Stimulated activated CD8-positive, alpha-beta memory T cell treated with anti-CD3 and anti-CD28 coated beads, Interleukin-4, amount 100 ng/mL, for 1 hour (primary cell): ENCODE measurements at places on chromosomes 1 and 21.

- no peak for DNase-seq
Observed at GRCh38 chr1:36053978-36054377, 29.9 kb upstream of the TEKT2 start.

DNA sequence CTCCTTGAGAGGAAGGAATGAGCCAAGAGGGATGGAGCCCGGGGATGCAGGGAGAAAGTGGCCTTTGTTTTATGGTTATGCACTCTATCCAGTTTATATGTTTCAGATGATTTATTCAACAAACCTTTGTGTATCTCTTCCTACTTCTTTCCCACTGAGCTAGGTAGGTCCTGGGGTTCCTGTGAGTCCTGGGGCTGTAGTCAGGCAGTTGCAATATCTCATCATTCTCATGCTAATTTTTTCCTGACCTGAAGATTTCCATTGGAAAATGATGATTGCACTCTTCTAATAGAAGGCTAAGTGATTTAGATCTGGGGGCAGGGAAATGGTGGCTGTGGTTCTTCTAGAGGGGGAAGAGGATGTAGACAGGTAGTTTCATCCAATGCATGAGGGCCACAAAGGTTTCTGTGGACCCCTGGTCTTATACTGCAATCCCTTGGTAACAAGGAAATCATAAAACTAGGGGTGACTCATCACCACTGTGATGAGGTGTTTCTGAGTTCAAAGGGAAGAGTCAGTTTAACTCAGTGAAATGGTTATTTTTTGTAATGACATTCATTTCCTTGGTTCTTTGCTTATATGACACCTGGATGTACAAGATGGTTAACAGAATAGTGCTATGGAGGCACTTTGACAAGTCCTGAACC is 20.2 kb downstream of the B3GALT5 start:
- no peak for DNase-seq

DNA sequence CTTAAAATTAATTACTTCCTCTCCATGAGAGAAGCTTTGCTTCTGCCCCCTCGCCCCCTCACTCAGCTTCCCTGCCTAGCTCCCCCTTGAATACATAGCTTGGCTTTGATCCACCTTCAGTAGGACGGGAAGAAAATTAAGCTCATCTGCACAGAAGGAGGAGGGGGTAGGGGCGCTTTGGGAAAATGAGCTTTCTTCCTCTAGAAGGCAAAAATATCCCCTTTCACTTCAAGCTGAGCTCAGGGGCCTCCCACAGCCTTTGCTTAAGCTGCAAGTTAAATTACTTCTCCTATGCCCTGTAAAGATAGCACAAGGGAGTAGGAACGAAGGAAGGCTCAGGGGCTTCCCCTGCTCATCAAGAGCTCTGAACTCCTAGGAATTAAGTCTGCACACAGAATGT is 65.2 kb upstream of the GOLT1A start:
- DNase-seq, result no peak

DNA sequence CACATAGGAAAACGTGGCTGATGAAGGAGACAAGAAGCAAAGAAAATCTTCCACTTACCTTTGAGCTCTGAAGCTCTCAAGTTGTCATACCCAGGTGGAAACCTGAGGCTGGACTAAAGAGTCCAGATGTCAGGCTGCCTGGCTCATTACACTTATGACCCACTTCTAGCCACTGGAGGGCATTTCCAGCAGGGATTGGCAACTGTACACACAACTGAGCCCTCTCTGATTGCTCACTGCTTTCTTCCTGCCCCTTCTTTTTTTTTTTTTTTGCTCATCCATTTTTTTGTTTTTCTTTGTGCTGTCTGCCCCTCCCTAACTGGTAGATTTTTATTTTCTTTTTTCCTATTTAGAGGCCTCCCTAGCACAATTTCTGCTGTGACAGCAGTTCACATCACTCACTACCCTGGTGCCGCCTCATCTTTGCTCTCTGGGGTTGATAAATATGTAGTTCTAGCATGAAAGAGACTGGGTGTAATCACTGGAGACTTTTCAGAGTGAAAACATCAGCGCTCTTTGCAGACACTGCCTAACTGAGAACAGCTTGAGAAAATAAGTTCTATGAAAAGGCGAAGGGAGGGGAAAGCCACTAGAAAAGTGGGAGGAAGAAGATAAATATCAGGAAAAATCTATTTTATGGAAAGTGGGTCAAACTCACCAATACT is 334.5 kb downstream of the NUF2 start:
- no peak for DNase-seq

DNA sequence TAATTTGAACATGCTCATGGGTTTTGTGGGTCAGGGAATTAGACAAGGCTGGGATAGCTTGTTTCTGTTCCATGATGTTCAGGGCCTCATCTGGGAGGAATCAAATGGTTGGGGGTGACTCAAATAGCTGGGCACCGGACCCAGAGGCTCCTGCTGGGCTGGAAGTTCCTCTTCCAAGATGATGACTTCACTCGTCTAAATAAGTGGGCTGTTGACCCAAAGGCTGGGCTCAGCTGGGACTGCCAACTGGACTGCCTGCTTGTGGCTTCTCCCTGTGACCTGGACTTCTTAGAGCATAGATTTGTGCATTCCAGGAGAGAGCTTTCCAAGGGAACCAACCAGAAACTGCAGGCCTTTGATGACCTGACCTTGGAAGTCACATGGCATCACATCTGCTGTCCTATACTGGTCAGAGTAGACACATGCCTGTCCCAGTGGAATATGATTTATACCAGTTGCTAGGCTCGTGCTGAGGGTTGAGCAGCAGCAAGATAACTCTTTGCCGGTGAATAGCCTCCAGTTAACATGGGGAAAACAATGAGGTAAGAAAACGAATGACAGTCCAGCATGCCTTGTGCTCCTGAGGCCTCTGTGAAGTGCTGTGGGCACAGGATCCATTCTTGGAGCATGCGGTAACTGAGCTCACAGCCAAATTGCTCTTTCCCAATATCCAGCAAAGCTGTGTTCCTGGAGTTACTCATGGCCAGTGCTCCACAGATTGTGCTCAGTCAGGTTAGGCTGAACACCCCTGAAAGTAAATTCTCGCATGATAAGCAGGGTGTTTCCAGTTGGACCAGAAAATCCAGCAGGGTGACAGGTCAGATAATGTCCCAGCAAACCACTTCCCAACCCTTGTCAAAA is 272.9 kb upstream of the TMEM51 start:
- no peak for DNase-seq

DNA sequence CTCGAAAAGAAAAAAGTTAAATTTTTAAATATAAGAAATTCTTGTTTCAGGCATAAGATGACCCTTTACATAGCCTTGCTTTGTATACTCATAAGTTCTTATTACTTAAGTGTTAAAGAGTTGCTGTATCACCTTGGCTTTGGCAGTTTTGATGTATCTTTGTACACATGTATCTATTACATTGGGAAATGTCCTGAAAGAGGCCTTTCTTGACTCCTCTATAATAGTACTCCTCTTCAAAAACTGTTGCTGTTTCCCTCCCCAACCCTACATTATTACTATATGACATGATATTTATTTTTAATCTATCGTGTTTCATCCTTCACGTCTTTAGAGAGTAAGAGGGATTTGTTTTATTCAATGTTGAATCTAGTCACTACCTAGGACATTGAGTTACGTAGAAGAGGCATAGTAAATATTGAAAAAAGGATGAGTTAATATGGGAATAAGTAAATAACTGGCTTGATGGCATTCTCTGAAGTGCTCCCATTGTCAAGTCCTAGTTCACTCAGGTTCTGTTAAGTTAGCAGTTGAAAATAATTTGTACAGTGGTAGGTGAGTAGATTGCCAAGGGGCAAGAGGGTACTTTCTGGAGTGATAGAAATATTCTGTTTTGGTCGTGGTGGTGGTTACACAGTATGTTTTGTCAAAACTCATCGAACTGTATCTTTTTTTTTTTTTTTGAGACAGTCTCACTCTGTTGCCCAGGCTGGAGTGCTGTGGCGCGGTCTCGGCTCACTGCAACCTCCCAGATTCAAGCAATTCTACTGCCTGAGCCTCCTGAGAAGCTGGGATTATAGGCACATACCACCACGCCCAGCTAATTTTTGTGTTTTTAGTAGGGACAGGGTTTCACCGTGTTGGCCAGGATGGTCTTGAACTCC is 8.2 kb downstream of the THRAP3 start:
- DNase-seq, result no peak

- DNase-seq, result no peak
Observed at GRCh38 chr1:234559152-234559901, 50.7 kb downstream of the IRF2BP2 start.

DNA sequence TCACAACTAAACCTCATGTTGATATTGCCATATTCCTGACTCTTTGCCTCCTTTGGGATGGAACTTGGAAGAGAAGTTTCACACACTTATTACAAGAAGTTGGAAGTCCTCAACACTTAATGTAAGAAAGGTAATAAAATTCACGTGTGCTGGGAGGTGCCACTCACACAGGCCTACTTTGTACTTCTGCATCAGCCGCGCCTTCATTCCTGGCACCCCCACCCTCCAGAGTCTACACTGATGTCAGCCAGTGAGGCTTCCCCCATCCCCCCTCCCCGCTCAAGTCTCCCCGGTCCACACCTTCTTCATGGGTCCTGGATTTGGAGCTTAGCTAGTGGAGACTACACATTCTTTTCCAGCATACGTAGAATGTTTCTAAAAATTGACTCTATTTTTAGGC is 24.8 kb upstream of the SLC45A1 start:
- no peak for DNase-seq

DNA sequence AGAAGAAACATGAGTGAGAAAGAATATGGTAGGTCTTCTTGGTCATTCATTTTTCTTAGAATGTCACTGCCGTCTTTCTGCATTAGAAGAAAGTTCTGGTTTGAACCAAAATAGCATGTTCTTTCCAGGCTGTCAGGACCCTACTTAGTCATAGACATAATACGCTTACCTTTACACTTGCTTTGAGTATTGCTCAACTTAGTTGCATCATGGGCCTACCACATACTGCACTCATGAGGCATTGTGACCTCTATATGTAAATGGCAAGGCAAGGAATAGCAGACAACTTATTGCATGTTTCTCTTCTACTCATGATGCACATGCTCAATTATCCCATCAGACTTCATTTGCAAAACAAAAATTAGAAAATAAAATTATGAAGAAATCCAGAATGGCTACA is 415.0 kb downstream of the HLX start:
- no peak for DNase-seq

GRCh38 chr1:199701726-199702125 is 325.8 kb upstream of the NR5A2 start:
- DNase-seq, result no peak

DNA sequence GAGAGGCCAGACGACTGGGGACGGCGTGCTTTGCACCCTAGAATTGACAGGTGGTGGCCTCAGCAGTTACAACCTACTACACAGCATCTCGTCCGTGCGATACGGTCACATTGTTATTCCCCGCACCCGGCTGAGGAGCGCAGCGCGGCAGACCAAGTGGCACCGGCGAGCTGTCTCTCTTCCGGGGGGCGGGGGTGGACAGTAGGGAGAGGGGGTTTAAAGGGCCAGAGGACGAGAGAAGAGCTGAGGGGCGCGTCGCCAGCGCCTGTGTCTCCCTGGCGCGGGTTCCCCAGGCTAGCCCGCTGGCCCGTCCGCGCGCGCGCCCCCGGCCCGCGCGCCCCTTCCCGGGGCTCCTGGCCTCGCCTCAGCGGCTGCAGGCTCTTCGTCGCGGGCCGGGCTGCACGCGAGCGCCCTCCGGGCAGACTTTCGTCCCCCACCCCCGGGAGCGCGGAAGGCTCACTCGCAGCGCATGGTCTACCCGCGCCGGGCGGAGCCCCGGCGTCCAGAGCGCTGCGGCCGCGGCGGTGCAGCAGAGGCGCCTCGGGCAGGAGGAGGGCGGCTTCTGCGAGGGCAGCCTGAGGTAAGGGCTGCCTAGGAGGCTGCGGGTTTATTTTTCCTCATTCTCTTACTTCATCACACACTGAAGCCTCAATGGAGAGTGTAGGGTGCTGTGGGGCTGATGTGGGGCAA is at the start of gene PDE4B:
PDE4B (plus strand) TSS at position 227 of the 690 bp plus-strand sequence.
- no peak for DNase-seq

- DNase-seq, result no peak
Observed at GRCh38 chr21:16086936-16087335, 357.2 kb downstream of the USP25 start.

- DNase-seq, result no peak
Observed at GRCh38 chr1:163071405-163072255, 2.5 kb downstream of the RGS4 start.

DNA sequence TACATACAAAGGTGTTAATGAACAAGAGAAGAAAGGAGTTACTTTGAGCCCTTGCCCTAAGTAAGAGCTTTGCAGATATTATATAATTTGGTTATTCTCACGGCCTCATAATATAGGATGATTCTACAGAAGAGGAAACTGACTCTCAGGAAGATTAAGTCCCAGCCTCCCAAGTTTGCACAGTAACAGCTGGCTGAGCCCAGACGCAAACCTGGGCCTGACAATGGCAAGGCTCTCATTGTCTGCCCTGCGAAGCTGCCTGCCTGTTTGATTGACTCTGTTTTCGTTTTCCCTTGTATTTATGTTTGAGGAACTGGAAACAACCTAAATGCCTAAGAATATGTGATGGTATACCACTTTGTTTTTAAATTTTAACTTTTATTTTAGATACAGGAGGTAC is 76.2 kb upstream of the PGBD5 start:
- no peak for DNase-seq

DNA sequence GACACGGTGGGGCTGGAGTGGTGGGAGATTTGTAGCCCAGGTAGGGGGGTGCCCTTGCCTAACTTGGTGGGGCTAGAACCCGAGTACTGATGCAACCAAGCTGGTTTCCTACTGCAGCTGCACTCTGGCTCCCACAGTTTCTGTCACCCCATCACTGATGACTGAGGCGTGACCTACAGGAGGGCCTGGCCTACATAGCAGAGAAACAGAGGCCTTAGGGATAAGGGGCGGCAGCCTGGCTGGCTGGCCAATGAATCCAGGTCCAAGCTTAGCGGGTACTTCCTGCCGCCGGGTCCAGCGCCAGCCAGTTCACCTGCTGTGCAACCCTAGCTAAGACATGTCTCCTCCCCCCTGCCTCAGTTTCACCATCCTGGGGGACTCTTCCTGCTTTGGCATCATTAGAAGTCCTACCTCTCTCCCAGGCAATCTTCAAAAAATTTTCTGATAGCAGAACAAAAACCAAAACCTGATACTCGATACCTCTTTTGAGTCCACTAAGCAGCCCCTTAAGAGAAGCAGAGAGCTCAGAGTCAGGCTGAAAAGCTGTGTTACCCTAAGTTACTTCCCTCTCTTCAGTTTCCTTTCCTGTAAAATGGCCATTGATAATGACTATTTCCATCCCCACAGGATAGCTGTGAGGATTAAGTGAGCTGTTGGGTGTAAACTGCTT is 27.3 kb upstream of the RNF19B start:
- DNase-seq, result no peak
